ENCODE measurements at places on chromosomes 4 and X.

DNA sequence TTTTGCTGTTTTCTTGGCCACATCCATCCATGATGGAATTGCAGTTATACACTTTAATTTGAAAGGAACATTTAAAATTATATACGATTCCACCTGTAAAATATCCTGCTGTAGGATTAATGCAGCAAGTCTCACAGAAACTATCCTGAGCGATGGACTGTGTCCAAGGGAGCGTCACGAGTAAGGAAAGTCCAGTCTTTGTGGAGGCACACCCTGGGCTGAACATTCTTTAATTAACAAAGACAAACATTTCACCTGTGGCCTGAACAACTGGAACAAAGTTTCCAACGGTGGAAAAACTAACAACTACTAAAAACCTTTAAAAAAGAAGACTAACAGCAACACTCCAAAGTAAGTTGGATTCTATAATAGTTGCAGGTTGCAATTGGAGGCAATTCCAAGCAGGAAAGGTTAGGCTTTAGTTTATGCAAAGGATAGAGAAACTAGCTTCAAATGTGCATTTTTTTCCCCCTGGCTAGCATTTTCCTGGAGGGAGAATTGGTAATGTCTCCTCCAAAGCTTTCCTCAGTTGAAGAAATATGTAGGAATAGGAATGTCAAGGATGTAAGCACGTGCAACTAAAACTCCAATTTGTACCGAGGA lies 11.0 kb downstream of the EREG start:
- no peak for DNase-seq

GRCh38 chr4:38565271-38566199 lies 98.5 kb upstream of the KLF3 start:
- DNase-seq = peak; percentile 66

DNA sequence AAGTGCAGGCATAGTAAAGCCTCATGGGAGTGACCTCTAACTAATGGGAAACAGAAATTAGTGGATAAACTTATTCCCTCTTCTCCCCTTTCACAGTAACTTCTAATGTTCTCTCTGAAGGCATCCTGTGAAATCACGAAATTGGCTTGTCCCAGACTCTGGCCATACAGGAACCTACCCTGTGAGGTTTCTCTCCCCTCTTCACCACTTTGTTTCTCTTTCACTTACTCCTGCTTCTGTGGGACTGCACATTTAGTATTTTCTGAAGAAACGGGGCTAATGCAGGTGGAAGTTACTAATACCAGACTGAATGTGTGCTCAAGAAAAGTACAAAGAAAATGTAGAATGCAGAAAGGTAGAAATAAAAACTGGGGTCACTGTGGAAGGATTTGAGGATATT lies 20.0 kb downstream of the ZNF330 start:
- DNase-seq = no peak

DNA sequence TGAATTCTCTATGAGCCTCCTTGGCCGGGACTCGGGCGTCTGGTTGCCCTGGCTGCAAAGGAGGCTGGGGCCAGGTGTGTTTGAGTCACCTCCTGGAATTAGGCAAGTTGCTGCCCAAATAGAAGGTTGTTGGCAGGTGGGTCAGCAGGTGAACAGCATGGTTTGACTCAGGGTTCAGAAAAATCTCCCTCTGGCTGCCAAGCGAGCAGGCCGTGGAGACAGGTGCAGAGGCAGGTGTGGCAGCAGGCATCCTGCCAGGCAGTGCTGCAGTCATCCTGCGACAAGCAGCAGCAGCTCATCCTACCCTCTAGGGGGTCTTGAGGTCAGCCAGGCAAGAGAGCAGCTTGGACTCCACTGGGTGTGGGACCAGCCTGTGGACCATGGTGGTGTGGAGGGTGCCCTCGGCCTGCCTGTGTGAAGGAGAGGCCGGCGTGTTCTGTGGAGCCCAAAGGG lies 8.2 kb downstream of the MSANTD1 start:
- DNase-seq = no peak

DNA sequence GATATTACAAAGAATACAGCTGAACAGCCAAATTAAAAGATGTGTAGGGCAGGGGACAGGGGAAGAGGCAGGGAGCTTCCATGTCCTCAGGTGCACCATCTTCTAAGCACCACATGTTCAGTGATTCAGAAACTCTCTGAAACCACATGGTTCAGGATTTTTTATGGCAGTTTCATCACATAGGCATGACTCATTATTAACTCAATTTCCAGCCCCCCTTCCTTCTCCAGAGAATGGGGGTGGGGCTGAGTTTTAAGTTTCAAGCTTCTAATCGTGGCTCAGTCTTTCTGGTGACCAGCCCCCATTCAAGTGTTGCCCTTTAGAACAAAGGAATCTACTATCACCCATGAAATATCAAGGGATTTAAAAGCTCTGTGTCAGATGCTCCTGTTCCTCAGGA lies 317.8 kb upstream of the GALNT7 start:
- peak; percentile 76 for DNase-seq

DNA sequence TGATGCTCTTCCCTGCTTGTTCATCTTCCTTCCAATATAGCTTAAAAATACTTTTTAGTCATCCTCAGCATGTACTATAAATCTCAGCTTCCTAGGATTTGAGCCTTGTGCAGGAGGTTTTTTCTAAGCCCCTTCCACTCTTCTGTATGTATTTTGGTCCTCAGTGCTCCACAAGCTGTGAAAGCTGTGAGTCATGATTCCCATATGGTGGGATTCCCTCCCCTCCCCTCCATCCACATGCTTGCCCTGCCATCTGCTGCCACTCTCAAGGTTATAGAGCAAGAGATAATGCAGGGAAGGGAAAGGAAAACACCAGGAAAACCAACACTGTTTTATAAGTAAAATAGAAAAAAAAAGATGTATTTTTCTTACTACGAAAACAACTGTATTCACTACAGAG lies 58.5 kb upstream of the AP1S2 start:
- DNase-seq = no peak

GRCh38 chr4:188876881-188877280 lies 737.6 kb downstream of the TRIML1 start:
- DNase-seq = peak; percentile 1

DNA sequence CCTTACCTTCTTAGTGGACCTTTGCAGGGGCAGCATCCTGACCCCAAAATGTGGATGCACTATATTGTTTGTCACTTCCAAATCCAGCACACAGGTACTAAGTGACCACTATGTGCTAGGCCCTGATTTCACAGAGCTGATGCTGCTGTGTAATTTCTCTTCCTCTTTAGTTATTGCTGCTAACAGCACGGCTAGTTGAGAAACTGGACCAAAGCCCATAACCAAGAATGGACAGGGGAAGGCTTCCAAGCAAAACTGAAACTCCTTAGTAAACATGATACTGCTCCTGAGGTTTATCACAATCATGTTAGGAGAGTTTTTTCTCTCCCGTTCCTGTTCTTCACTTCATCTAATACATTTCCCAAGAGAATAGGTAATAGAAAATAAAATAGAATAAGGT lies 172.9 kb upstream of the TTC29 start:
- peak; percentile 62 for DNase-seq

GRCh38 chr4:164439037-164439436 lies 314.9 kb upstream of the SMIM31 start:
- no peak for DNase-seq

GRCh38 chr4:110046588-110047049 lies 133.9 kb downstream of the EGF start:
- peak; percentile 77 for DNase-seq

DNA sequence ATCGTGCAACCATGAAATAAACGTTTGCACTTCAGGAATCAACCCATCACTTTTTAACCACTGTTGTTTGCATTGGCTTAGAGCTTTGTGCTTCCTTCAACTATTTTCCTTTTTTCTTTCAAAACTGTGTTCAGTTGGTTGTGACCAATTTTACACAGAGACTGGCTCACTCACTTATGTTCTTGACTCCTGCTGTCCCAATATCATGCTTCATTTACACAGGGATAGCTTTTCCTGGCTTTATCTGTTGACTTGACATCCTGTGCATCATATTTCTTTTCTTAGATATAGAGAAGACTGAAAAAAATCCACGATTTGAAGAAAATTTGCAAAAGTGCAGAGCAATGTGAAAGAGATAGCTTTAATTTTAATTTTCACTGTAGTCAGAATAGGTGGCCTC lies 38.8 kb downstream of the REPS2 start:
- DNase-seq = no peak

DNA sequence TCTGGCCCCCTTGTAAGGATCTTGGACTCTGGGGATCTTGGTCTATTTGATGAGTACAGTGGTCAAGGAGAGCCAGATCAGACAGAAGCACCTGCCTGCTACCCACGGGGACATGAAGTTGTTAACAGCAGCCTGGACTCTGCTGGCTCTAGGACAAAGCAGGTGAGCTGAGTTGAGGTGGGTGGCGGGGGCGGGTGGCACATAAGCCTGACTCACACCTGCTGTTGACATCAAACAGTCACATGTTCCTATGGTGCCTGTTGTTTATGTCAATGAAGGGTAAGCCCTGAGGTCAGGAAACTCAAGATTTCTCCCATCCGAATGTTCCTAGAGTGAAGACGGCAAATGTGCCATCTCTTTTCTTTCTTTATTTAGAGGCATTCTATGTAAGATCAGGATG lies 50.1 kb upstream of the CLNK start:
- no peak for DNase-seq

GRCh38 chr4:17760626-17761025 lies 20.8 kb downstream of the FAM184B start:
- no peak for DNase-seq

GRCh38 chr4:26729027-26729426 lies 131.6 kb upstream of the STIM2 start:
- no peak for DNase-seq

DNA sequence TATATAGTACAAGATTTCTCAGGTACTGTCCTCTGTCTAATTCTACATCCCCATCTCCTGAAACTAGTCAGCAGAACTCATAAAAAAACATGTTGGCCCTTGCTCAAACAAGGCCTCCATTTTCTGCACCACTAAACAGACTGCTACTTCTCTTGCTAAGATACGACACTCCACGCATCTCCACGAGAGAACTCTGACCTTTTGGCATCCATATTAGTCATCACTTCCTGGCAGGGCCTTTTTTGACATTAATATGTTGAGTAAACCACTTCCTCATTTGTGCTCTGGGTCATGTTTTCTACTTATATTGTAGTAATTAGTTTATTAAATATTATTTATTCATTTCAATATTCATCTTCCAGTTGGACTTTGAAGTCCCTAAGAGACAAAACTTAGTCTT lies 65.6 kb downstream of the DCAF8L1 start:
- DNase-seq = no peak

- no peak for DNase-seq
These were observed 239.5 kb upstream of the TET2 start for GRCh38 chr4:104907074-104907649.

DNA sequence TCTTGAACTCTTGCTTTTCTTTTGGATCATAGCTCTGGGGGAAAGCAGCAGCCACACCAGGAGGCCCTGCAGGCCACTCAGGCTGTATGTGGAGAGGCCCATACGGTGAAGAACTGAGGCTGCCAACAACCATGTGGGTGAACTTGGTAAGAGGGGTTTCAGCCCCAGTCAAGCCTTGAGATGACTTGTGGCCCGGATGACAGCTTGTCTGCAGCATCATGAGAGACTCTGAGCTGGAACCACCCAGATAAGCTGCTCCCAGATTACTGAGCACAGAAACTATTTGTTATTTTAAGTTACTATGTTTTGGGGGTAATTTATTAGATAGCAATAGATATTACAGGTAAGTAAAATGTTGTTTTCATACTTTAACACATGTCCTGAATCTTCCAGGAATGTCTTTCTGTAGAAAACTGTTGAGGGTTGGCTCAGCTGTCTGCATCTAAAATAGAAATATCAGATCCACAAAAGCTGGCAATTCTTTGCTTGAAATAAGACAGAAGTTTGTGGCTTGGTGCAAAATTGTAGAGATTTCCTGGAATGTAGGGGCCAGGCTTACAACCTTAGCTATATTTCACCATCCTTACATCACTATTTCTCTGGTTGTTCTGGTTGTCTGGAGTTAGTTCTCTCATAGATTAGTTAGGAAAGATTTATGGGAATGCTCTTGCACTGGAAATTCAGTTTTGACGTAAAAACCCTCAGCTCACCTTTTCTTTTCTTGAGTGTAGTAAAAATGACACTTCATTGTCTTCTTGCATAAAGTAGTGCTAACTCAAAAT lies 272.1 kb downstream of the RAPGEF2 start:
- DNase-seq = peak; percentile 91

DNA sequence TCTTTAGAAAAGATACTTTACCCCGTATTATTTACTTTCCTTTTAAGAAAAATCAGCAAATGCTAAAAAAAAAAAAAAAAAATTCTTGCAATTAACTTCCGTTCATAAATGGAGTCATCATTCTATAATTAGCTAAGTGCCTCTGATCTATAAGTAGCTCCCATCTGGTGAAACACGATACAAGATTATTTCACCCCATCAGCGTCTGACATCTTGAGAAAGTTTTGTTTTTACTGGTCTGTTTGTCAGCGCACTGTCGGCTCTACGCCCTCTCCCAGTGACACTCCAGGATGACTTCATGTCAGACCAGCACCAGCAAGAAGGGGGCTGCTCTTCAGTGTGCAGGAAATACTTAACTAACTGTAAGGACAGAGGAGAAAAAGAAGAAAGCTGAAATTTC lies 108.3 kb downstream of the AFAP1 start:
- DNase-seq = peak; percentile 87

GRCh38 chr4:102579794-102580462 lies 78.8 kb downstream of the NFKB1 start:
- DNase-seq = no peak

DNA sequence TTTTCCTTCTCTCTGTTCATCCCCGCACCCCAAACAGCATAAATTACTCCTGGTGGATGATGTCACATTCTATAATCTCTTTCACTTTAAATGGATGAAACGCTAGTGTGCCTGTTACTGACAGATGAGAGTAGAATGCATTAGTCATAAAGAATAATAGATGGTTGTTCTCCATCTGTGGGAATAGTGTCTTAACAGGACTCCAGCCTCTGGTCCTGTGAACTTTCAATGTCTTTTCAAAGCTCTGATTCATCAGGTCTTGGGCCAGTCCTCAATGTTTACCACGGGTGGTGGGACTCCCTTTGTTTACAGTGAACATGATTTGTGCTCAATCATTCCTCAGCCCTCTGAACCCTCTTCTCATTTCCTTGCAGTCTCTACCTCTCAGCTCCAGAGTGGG lies 182.6 kb downstream of the GABRB1 start:
- DNase-seq = peak; percentile 53

GRCh38 chr4:162350331-162350730 lies 186.5 kb upstream of the FSTL5 start:
- DNase-seq = no peak

GRCh38 chrX:10841579-10841978 lies 221.2 kb upstream of the MID1 start:
- peak; percentile 40 for DNase-seq

DNA sequence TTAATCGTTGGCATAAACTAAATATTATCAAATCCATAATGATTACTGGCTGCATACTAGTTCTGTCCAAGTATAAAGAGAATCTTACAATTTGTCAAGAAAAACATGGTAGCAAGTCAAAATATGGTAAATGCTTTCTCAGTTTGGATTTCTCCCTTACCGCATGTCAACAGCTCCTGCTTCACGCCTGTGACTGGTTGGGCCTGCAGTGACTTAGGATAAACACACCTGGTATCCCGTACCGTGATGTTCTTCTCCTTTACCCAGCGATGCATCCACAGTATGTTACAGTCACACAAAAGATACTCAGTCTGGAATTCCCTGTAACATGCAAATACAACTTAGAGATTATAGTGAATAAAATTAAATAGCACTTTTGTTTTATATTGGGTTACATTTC lies 71.1 kb downstream of the ADGRA3 start:
- DNase-seq = no peak
